Right cardiac atrium (tissue), 5 donors: ENCODE measurements at places on chromosomes 7 and 10. TPM values are rescaled to one million over a fixed set of nuclear protein-coding genes. Genes with fewer than 3 reads are reported as not detected.

Gene KCP
- 0.25 TPM for total RNA-seq

Gene CTBP2
- total RNA-seq: 38.3 TPM

Gene FAM200A
- total RNA-seq: 6.1 TPM

Gene GRB10
- total RNA-seq: 86.0 TPM

Gene LRGUK
- 0.17 TPM for total RNA-seq

Gene PAX2
- total RNA-seq: not detected

Gene WNT16
- not detected for total RNA-seq

Gene LMOD2
- 704 TPM for total RNA-seq
